ENCODE measurements at places on chromosomes 3 and 15.

DNA sequence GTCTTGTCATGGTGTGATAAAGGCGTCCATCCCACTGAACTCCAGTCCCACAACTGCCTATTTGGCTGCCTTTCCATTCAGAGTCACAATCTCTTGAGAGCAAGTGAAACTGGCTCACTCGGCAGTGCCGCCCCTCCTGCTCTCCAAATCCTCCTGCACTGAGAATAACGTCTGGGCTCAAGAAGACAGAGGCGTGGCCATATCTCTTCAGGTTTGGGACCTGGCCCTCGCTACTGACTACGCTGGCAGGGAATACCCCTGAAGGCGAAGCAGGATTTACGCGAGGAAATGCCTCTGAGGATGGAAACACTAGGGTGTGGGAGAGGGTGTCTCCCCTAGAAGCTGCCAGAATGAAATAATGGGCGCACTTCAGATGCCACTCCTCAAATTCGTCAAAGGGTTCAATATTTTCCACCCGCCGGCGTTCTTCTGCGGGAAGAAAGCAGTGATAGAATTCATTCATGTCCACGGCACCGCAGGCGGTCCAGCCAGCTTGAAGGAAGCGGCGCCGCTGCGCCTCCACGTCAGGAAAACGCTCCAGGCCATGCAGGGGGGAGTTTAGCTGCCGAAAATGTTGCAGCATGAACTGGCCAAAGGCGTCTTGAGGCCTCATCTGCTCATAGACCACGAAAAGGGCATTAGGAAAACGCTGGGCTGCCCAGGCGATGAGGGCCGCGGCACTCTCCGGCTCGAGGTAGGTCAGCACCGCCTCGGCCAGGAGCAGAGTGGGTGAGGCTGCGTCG lies 985 bp downstream of the LCMT2 start:
- no peak for DNase-seq

DNA sequence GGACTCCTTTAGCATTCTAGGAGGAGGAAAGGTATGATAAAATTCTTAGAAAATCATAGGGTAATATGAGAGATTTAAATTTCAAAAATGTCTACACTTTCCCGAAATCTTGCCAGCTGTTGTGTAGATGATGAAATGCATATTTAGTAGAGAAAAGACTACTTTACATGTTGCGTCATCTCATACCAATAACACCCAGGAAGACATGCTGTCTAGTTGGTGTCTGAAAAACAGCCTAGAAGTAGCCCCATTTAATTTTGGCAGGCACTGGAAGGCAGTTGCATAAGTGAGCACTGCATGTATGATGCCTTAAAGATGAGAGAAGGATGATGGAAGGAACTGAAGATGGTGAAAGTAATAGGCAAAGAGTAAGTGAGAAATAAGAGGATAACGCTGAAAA lies 310.5 kb upstream of the TPM1 start:
- DNase-seq, result no peak

DNA sequence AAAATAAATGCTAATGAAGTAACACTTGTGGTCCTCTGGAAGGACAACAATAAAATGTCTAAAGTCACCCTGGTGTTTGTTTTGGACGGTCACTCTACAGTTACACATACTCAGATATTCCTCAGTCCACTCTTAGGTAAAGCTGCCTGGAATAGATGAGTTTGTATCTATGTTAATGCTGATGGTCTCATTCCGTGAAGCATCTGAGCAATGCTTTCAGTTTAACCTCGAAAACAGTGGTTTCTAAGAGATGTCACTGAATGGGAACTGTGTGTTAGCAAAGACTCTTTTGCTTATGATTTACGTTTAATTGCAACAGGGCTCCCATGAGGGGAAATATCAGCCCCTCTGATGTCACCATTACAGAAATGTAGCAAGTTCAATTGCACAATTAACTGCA lies 49.1 kb downstream of the FBN1 start:
- no peak for DNase-seq

DNA sequence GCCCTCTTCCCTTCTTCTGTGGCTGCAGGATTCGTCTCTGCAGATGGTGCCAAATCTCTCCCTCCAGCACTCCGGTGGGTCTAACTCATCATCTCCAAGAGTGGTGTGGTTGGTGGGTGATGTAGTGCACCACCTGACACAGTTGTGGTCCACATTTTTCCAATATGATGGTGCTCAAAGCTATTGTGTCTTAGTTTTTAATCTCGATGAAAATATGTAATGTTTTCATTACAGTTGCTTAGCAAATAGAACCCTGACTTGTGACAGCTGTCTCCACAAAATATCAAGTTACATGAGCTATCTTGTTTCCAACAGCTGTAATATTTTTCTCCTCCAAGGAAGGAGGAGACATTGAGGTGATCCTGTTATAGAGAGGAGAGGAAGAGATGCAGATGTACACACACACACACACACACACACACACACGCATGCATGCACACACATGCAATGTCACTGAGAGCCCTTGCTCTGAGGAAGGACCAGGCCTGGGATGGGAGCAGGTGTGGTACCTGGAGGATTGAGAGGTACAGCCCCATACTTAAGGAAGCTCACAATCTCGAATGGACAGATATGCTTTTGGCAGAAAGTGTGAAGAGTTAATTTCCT lies 15.7 kb upstream of the ESYT3 start:
- no peak for DNase-seq

DNA sequence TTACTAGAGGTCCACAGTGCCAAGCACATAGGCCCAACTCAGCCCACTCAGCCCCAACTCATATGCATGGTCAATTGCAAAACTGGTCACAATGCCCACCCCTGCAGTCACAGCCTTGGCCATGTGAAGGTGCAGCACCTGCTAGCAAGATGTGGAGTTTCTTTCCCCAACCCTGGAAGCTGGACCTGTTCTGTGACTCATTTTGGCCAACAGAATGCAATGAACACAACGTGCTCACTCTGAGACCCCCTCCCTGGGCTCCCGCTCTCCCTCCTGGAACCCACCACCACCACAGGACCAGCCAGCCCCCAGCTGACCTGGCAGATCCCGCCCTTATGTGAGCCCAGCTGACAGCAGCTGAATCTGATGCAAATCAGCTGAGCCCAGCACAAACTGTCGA lies 34.4 kb downstream of the ALDH1L1 start:
- DNase-seq, result no peak

- no peak for DNase-seq
Observed at GRCh38 chr15:92614301-92614700, 41.3 kb downstream of the FAM174B start.

GRCh38 chr3:8899876-8900460 lies 63.3 kb downstream of the RAD18 start:
- no peak for DNase-seq

- DNase-seq, result no peak
Observed at GRCh38 chr3:105516972-105517371, 150.3 kb downstream of the ALCAM start.

GRCh38 chr3:111215481-111215880 lies 143.9 kb downstream of the NECTIN3 start:
- no peak for DNase-seq

DNA sequence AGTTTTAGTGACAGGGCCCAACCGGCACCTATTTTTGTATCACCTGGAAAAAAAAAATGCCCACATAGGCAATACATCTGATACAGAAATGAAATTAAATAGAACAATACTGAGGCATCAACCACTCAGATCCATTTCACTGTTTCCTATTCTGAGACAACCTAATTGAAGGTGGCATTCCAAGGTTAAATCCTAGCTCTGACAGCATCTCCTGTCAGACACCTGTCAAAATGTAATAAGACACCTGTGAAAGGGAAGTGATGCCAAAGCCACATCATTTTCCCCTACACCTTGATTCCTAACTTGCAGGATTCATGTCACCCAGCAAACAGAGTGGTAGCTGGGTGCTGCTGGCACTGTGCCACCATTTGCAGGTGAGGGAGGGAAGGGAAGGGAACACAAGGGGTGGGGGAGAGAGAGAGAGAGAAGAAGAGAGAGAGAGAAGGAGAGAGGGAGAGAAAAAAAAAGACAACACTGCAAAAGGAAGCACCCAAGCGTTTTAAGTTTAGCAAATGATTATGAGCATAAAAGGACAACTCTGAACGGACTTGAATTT lies 1044.6 kb upstream of the CFAP20DC start:
- DNase-seq, result no peak

GRCh38 chr15:29054171-29055045 lies 168.6 kb downstream of the APBA2 start:
- DNase-seq, result no peak

DNA sequence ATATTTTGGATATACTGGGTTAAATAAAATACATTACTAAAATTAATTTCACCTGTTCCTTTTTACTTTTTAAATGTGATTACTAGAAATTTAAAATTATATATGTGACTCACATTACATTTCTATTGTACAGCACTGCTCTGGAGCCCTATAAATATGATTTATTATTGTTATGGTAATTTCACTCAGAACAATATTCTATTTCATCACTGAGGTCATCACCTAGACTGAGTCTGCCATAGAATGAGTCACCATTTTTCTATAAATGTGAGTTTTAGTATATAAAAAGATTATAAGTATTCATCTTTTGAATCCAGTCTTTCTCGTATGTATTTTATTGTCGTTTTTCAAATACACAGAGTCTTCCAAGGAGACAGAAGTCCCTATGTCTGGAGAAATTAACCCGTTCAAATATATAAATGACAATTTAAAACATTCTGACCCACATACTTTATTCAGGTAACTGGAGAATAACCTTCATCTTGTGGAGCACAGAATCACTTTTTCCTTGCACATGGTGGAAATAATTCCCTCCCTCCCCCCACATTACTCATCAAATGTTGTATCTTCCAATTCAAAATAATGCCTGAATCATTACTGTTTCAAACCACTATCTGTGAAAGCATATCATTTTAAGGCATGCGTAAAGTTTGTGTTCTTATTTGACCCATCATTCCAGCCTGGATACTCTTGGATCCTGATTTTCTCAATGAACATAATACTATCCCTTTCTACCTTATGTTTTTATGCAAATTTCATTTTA lies 30.0 kb downstream of the CHST14 start:
- DNase-seq, result no peak

DNA sequence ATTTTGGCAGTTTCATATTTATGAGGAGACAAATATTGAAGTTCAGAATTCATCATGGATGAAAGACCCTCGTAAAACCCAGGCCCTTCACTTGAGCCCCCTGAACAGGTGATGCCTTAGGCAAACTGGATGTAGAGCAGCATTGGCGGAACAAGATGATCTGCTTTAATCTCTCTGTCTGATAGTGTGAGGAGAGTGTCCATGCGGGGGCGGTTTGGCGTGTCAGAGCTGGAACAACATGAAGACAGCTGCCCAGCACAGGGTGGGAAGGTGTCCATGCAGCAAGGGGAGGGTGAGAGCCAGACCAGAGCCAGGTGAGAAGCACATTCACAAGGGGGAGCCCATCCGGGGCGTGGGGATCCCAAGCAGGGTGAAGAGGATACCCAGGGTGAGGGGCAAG lies 31.8 kb upstream of the ANP32A start:
- no peak for DNase-seq

GRCh38 chr3:71951361-71951760 lies 166.4 kb upstream of the PROK2 start:
- no peak for DNase-seq

DNA sequence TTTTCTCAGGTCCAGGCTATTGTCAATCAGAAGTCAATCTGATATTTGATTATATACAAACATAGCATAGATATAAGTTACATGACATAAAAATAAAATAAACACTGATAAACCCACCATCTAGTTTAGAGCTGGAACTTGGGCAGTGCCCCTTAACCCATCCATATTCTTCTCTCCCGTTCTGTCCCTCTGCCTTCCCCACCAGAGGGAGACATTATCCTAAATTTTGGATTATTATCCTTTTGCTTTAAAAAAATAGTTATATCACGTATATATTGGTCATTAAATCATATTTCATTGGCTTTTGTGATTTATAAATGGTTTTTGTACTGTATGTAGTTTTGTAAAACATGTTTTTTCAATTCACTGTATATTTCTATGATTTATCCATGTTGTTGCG lies 107.9 kb downstream of the GMPS start:
- DNase-seq, result no peak

- no peak for DNase-seq
Observed at GRCh38 chr15:36136049-36136448, 443.4 kb upstream of the CDIN1 start.

DNA sequence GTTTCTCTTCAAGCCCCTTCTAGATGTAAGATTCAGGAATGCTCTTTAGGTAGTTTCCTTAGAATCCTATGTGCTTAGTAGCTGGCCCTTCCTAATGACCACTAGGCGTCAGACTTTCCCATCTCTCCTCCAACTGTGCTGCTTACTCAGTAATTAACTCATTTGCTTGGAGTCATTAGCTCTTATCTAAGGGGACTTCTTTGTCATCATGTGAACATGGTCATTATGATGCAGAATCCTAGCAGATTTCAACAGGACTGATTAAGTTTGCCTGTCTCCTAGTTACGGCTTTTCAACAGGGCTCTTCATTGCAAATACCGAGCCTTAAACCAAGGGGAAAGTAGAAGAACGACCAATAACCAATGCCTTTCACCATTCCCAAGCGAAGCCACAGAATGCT lies 46.4 kb downstream of the GJD2 start:
- DNase-seq, result no peak

DNA sequence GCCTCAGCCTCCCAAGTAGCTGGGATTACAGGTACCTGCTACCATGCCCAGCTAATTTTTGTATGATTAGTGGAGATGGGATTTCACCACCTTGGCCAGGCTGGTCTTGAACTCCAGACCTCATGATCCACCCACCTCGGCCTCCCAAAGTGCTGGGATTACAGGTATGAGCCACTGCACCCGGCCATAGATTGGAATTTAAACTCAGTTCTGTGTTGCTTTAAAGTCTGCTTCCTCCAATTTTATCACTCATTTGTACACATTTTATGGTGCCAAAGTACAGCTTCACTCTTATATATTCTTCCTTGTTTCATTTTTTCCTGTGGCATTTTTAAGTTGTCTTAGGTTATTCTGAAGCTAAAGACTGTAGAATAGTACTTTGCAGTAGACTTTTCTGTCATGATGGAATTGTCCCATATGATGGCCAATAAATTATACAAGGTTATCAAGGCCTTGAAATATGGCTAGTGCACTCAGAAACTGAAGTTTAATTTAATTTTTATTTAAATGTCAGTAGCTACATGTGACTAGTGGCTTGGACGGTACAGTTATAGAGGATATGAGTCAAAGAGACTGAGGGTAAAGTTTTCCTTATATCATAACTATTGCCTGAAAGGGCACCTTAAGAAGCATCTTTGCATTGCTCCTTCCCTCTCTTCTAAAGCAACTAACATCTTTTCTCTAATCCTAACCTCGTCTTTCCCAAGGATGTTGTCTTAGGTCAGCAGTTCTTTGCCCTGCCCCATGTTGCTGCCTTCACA lies 28.1 kb downstream of the ATP11B start:
- no peak for DNase-seq

GRCh38 chr15:36175741-36176291 lies 403.6 kb upstream of the CDIN1 start:
- DNase-seq, result no peak

Data from stimulated activated CD4-positive, alpha-beta T cell treated with anti-CD3 and anti-CD28 coated beads, TNF-alpha, amount 100 ng/mL, for 24 hours (primary cell).